ENCODE measurements at places on chromosomes 13 and 19. TPM values are rescaled to one million over a fixed set of nuclear protein-coding genes. Genes with fewer than 3 reads are reported as not detected.
A peak's percentile ranks its signal among the peaks of the same experiment; 100 is the strongest.

The ZIM2 gene
- 0.24 TPM for polyA plus RNA-seq

The LHFPL6 gene
- polyA plus RNA-seq = 28.9 TPM

The NEK5 gene
- polyA plus RNA-seq = 0.10 TPM

- peak overlapping the region; percentile 87 for H3K4me3 ChIP-seq
- peak overlapping the region; percentile 30 for H3K27ac ChIP-seq
- peaks cover 56% of the 10 kb centered on the region for H3K4me1 ChIP-seq
- no peaks in the 10 kb centered on the region for H3K27me3 ChIP-seq
- DNase-seq = peak; percentile 55
These were observed 1.3 kb downstream of the TRIP10 start for GRCh38 chr19:6740589-6741343.

GRCh38 chr19:38388349-38389100 is at the start of gene SPRED3:
SPRED3 (plus strand) TSS chr19:38388697; CDS start chr19:38390303, 1,606 bp downstream.
- no peak within 1 kb of the TSS for H3K27ac ChIP-seq
- DNase-seq = peak; percentile 49
- H3K36me3 ChIP-seq = no peaks in the 10 kb centered on the region

Data from adrenal gland (tissue), 19 donors.